ENCODE measurements at places on chromosomes 5 and 9. TPM values are rescaled to one million over a fixed set of nuclear protein-coding genes. Genes with fewer than 3 reads are reported as not detected.

GRCh38 chr5:87686975-87687374 lies 274.2 kb upstream of the CCNH start:
- peaks cover 4% of the 10 kb centered on the region for H3K4me1 ChIP-seq
- ATAC-seq: peak; percentile 37
- no peak overlapping the region for H3K27ac ChIP-seq

The EIF4E1B gene
- not detected for total RNA-seq

GRCh38 chr5:120229036-120229435 lies 235.1 kb upstream of the PRR16 start:
- H3K4me3 ChIP-seq: no peak overlapping the region
- no peak overlapping the region for H3K27ac ChIP-seq
- no peaks in the 10 kb centered on the region for H3K36me3 ChIP-seq
- H3K27me3 ChIP-seq: no peaks in the 10 kb centered on the region
- H3K4me1 ChIP-seq: no peaks in the 10 kb centered on the region

DNA sequence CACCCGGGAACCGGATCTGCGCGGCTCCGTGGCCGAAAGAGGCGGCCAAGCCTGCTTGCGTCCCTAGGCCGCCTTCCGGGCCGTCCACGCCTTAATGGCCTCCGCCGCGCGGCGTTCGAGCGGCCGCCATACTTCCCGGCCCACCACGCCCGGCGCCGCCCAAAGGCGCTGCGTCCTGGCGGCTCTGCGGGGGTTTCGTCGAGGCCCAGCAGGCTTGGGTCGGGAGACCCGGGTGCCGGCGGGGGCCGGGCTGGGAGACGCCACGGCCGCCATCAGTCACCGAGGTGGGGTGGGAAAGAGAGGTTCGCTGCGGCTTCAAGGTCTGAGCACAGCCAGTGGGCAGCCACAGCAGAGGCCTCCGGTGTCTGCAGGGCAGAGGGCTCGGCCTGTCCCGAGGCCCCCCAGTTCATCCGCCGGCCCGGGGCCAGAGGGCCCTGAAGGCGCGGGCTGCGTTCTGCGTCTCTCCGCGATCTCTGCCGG lies 545.8 kb upstream of the CDH10 start:
- ATAC-seq: no peak
- no peaks in the 10 kb centered on the region for H3K4me1 ChIP-seq
- H3K36me3 ChIP-seq: no peaks in the 10 kb centered on the region
- no peaks in the 10 kb centered on the region for H3K27me3 ChIP-seq

The POLR1E gene
- total RNA-seq: 57.3 TPM

DNA sequence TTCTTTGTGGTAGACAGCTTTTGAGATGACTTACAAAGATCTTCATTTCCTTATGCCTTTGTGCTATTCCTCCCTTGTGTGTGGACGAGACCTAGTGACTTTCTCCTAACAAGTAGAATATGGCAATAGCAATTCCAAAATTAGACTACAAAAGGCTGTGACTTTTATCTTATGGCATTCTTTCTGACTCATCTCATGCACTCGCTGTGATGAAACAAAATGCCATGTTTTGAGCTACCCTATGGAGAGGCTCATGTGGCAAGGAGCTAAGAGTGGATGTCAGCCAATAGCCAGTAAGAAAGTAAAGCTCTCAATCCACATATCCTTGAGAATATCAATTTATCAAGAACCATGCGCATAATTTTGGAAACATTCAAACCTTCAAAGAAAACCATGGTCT lies 380.5 kb upstream of the SMC2 start:
- H3K4me3 ChIP-seq: no peak overlapping the region
- no peak overlapping the region for H3K27ac ChIP-seq
- no peaks in the 10 kb centered on the region for H3K27me3 ChIP-seq
- no peaks in the 10 kb centered on the region for H3K4me1 ChIP-seq

GRCh38 chr9:137228968-137229896 lies 1.5 kb upstream of the SLC34A3 start:
- peaks cover 3% of the 10 kb centered on the region for H3K27me3 ChIP-seq
- H3K27ac ChIP-seq: no peak overlapping the region
- no peak for ATAC-seq

The DNLZ gene
- total RNA-seq: 10.3 TPM

The SLC4A9 gene
- total RNA-seq: 0.26 TPM

GRCh38 chr9:108100571-108100970 lies 611.0 kb upstream of the KLF4 start:
- ATAC-seq: no peak
- H3K4me3 ChIP-seq: no peak overlapping the region
- H3K27me3 ChIP-seq: no peaks in the 10 kb centered on the region

DNA sequence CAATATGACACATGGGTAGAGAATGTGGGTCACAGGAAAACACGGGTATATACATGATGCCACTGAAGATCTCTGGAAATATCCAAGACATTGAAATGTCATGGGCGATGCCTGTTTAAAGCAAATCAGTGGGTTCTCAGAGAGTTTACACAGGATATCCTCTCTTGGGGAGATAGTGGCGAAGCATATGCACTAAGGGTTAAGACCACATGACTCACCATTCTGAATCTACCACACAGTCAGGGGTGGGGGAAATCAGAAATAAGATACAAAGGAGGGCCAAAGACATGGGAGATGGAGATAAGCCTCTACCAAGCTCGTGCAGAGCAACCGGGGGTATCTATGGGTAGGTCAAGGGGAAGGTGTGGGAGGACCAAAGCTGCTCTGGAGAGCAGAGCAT lies 58.8 kb downstream of the SH3PXD2B start:
- peak; percentile 65 for ATAC-seq
- H3K27ac ChIP-seq: no peak overlapping the region
- peaks cover 28% of the 10 kb centered on the region for H3K27me3 ChIP-seq
- no peaks in the 10 kb centered on the region for H3K36me3 ChIP-seq

- no peaks in the 10 kb centered on the region for H3K4me1 ChIP-seq
- peaks cover 21% of the 10 kb centered on the region for H3K36me3 ChIP-seq
- H3K4me3 ChIP-seq: no peak overlapping the region
- H3K27me3 ChIP-seq: no peaks in the 10 kb centered on the region
- H3K27ac ChIP-seq: no peak overlapping the region
- ATAC-seq: peak; percentile 45
These were observed 127.7 kb downstream of the CPLANE1 start for GRCh38 chr5:37121465-37121864.

- no peaks in the 10 kb centered on the region for H3K4me1 ChIP-seq
- H3K36me3 ChIP-seq: no peaks in the 10 kb centered on the region
- no peak for ATAC-seq
- no peaks in the 10 kb centered on the region for H3K27me3 ChIP-seq
These were observed 48.2 kb downstream of the HMHB1 start for GRCh38 chr5:143860211-143860610.

GRCh38 chr9:92638621-92639101 lies 31.3 kb downstream of the IPPK start:
- H3K27me3 ChIP-seq: no peaks in the 10 kb centered on the region
- peak overlapping the region; percentile 36 for H3K27ac ChIP-seq

DNA sequence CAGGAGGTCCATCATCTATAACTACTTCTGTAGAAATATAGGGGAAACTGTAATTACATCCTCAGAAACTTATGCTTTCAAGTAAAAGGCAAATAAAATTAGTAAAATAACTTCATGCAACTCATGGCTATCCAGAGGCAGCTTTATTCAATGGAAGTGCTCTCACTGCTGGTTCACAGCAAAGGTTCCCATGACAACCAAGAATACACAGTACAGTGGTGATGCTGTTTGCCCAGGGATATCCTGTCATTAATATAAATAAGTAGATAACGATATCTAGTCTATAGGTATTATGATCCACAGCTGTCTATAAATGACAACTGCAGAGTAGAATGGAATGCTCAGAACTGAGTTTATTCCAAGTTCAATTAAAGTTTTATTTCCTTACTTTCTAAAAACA lies 390.3 kb downstream of the PDE4D start:
- H3K27me3 ChIP-seq: peaks cover 9% of the 10 kb centered on the region
- no peak overlapping the region for H3K27ac ChIP-seq
- H3K4me3 ChIP-seq: no peak overlapping the region
- ATAC-seq: no peak

DNA sequence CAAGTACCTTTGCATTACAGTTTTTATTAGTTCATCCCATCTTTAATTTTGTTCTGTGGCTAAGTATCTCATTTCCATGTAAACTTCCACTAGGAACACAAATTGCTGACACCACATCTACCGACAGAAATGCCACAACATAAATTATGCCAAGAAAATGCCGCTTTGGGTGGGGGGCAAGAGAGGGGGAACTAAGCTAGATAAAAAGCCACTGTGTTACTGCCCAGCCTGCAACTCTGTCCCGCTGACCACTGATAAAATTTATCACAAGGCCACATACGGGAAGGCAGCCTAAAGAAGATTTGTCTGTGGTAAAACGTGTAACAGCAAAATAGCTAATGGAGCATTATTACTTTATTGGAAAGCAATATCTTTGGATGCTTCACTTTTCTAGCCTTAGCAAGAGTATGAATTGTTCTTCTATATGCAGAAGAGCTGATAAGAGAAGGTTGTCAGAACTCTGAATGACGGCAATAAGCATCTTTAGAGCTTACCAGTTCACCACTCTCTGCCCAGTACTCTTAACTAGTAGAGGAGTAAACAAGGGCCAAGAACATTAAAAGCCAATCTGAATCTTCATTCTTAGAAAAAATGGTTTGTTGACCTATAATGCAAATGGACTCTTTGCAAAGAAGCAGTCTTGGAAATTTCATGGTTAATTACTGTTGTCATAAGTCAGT lies 172.2 kb upstream of the MEF2C start:
- no peaks in the 10 kb centered on the region for H3K4me1 ChIP-seq
- no peaks in the 10 kb centered on the region for H3K27me3 ChIP-seq
- ATAC-seq: no peak
- no peak overlapping the region for H3K27ac ChIP-seq

DNA sequence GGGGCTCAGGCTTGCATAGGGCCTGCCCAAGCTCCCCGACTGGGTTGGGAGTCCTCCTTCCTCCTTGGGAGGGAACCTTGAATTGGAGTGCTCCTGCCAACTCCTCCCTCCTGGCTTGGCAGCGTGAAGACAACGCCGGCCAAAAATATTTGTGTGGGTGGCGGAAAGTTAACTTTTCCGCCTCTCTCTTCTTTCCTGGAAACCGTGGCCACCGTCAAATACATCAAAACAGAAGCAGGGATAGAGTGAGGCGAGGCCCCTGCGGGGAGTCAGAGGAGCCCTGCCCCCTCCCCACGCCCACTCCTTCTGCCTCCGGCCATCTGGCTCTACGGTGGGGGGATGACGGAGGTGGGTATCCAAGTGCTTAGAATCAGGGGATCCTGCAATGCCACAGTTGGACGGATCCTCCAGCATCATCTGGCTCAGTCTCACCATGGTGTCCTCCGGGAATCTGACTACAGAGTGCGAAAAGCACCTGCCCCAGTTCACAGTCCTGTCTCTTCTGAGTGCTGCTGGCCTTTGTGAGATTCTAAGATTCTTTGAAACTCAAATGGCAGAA lies 25.2 kb upstream of the SYNPO start:
- no peaks in the 10 kb centered on the region for H3K4me1 ChIP-seq
- no peak overlapping the region for H3K4me3 ChIP-seq
- H3K27me3 ChIP-seq: peaks cover 8% of the 10 kb centered on the region
- ATAC-seq: no peak

GRCh38 chr5:116576053-116576713 lies 1.6 kb upstream of the SEMA6A start:
- H3K27me3 ChIP-seq: peaks cover 48% of the 10 kb centered on the region
- ATAC-seq: peak; percentile 43
- H3K36me3 ChIP-seq: peaks cover 5% of the 10 kb centered on the region
- H3K27ac ChIP-seq: no peak overlapping the region
- peaks cover 7% of the 10 kb centered on the region for H3K4me1 ChIP-seq

DNA sequence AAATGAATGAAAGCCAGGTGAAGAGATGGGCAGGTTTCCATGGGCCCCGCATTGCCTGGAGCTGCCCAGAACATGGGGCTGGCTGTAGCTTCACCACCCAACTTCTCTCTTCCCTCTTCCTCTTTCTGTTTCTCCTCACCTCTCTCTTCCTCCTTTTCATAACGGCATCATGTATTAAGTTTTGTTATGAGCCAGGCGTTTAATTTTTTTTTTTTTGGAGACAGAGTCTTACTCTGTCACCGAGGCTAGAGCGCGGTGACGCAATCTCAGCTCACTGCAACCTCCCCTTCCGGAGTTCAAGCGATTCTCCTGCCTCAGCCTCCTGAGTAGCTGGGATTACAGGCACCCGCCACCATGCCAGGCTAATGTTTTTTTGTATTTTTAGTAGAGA lies 13.0 kb upstream of the SPINK4 start:
- H3K36me3 ChIP-seq: no peaks in the 10 kb centered on the region
- H3K4me3 ChIP-seq: no peak overlapping the region
- peaks cover 3% of the 10 kb centered on the region for H3K27me3 ChIP-seq
- no peak overlapping the region for H3K27ac ChIP-seq

The ZNF618 gene
- total RNA-seq: not detected

The MXD3 gene
- 26.0 TPM for total RNA-seq

DNA sequence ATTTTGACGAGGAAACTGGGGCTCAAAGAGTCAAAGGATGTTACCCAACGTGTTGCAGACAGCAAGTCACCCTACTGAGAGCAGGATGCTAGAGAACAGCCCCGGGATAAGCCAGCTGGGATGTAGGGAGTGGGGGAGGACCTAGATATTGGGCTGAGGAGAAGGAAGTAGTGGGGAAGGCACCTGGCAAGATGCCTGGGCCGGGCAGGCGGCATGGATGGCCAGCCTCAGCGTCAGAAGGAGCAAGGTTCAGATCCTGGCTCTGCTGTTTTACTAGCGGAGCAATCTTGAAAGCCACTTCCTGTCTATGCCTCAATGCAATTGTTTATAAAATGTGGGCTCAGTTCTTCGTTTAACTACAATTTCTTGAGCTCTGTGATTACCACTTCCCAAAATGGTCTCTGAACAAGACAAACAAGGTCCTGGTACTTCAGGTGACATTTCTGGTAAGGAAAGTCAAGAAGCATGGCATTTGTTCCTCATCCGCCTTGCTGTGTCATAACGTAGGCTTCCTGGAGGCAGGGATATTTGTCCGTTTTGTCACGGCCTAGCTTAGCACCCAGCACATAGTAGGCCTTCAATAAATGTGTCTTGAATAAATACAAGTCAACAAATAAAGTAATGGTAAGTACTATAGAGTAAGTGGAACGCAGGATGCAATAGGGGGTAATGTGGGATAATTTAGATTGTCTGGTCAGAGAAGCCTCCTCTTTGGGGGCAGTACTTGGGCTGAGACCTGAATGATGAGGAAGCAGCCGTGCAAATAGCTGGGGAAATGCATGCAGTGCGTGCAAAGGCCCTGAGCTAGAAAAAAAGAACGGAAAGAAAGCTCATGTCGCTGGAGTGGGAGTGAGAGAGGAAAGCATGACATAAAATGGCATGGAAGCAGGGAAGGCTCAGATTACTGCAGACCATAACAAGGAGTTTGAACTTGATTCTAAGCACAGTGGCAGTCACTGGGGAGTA lies 70.5 kb downstream of the SMIM23 start:
- peak overlapping the region; percentile 4 for H3K27ac ChIP-seq
- H3K4me1 ChIP-seq: peaks cover 8% of the 10 kb centered on the region
- peaks cover 15% of the 10 kb centered on the region for H3K36me3 ChIP-seq
- no peak overlapping the region for H3K4me3 ChIP-seq
- no peak for ATAC-seq

DNA sequence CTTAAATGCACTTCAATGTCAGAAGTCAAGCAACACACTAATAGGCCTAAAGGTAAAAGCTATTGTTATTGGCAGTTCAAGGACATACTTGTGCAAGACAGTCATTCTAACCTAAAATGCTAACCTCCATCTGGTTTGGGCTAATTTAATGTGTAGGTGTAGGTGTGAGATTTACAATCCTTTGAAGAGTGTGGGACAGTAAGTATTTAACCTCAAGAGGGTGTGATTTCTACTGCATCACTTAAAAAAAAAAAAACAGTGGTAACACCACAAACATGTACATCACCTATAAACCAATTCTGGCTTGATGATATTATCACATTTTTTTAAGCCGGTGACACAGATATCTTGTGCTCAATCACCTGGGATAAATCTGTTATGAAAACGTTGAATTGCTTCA lies 127.5 kb upstream of the MEF2C start:
- H3K27me3 ChIP-seq: no peaks in the 10 kb centered on the region
- H3K4me1 ChIP-seq: no peaks in the 10 kb centered on the region
- no peak overlapping the region for H3K27ac ChIP-seq
- no peak overlapping the region for H3K4me3 ChIP-seq
- ATAC-seq: no peak
